ENCODE measurements at places on chromosomes 5 and 9.

DNA sequence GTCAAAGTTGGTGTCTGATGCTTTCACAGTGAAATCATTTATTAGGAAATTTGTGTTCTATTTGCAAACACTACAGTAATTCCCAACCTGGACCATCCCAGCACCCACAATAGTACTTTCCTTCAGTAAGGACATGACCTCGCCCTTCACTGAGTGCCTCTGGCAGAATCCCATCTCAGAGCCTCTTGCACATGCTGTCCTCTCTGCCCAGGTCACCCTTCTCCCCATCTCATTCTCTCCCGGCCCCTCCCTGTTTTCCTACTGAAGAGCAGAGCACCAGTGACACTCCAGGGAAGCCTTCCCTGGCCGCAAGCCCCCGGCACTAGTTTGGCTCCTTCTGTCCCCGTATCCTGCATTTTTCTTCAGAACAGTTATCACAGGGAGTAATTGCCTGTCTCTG, 220.4 kb downstream of the MAPKAP1 start:
- no peak for DNase-seq

GRCh38 chr9:105206496-105206820, 38.0 kb upstream of the SLC44A1 start:
- no peak for DNase-seq

DNA sequence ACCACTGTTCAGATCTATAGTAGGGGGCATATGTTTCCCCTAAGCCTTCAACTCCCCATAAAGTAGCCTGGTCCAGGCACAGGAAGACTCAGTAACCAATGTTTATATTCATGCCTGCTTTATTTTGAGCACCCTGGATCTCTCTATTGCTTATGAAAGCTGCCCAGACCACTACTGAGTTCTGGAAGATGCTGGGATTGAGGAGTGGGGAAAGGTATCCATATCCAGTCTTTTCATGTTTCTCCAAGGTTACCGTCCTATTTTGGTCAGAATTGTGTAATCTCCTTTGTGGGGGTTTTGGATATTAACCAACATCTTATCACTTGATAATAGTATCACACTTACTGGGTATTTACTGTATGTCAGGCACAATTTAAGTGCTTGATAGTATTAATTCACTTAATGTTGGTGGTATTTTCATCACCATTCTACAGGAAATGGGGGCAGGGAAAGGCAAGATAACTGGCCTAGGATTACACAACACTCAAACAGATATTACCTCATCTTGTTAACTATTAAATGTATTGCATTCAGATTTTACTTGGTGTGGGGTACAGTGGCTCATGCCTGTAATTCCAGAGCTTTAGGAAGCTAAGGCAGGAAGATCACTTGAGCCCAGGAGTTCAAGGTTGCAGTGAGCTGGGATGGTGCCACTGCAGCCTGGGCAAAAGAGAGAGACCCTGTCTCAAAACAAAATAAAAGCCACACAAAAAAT, 36.3 kb downstream of the RUSC2 start:
- DNase-seq, result no peak

DNA sequence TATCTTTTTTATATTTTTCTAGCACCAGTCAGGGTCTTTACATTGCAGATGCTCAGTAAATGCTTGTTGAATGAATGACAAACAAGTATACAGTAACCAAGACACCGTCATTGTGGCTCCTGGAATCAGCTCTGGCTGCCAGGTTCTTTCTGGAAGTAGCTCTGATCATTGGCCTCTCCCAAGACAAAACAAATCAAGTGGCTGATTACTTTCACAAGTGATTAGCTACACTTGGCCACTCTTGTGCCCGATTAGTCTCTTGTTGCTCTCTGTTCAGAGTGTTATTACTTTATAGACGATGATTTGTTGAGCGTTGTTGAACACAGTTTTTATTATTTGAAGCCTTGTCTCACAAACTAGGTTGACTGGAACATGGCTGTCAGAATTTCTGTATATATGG, 119.6 kb upstream of the TLX3 start:
- DNase-seq, result no peak

GRCh38 chr5:145965804-145966203, 29.4 kb downstream of the SH3RF2 start:
- no peak for DNase-seq

DNA sequence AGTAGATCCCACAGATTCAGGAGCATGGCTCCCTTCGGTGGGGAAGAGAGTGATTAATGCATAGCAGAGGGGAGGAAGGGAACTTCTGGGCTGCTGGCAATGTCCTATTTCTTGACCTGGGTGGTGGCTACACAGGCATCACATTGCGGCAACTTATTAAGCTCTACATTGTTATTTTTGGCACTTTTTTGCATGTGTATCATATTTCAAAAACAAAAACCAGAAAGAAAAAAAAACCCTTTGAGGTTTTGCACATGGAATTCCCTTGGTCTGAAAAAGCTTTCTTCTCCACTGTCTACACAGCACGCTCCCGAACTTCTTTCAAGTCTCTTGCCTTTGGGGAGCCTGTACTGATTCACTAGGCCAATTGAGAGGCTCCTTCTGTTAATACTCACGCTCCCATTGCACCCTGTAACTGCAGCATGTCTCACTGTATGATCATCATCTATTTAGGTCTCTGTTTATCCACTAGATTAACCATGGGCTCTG, 25.1 kb downstream of the CEMIP2 start:
- DNase-seq, result no peak

GRCh38 chr9:37424204-37424685, 1.7 kb downstream of the GRHPR start:
- DNase-seq, result no peak

- no peak for DNase-seq
Observed at GRCh38 chr9:130561056-130561455, 18.3 kb upstream of the FUBP3 start.

DNA sequence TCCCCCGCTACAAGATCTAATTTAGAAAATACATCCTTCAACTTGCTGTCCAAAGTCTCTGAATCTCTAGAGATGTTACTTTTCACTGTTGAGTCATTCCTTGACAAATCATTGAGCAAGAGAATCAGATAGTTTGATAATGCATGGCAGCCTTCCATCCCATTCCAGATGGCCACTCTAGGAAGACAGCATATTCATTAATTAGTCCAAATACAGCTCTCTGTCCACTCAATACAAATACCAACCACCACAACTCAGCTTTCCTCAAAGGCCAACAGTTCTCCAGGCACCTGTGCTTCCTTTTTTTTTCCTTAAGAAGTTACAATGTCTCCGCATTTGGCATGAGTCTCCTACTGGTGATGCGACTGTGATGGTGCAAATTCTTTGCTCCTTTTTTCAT, 72.3 kb downstream of the DROSHA start:
- no peak for DNase-seq

- DNase-seq, result no peak
Observed at GRCh38 chr5:91638010-91638409, 254.9 kb upstream of the ARRDC3 start.

DNA sequence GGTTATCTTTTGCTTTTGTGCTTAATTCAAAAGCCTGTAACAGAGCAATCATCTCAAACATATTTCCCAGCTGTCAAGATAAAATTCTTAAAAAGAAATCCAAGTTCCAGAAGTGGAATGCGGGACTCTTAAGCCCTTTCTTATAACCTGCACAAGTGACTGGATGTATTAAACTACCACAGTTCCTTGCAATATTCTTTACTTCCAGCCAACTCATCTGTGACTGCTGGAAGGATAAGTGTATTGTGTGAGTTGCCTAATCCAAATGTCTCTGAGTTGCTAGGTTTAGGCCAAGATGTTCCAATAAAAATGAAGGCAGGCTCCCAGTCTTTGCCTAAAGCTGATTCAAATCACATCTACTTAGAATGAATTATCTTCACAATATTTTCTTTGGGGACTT, 159.2 kb upstream of the SLC24A2 start:
- DNase-seq, result no peak

- DNase-seq, result no peak
Observed at GRCh38 chr5:29822521-29822920, 1371.0 kb upstream of the CDH6 start.

DNA sequence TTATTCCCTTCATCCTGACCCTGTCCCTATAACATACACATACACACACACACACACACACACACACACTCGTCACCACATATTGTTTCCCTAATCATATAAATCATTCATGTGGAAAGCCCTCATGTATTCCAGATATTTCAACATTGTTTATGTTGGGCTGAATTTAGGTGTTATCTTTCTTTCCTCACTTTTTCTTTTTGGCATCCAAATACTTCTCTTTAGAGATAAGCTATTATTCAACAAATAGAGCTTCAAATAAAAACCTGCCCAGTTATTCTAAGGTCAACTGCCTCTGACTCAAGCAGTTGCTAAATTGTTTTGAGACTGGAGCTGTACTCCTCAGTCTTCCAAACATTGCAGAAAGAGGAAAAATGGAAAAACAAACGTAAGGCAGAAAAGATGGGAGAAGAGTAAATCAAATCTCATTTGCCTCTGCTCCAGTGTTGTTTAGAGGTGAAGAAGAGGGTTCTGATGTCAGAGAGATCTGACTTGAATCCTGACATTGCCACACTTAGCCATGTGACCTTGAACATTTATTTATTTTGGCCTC, 215.7 kb downstream of the GAS1 start:
- DNase-seq, result no peak

DNA sequence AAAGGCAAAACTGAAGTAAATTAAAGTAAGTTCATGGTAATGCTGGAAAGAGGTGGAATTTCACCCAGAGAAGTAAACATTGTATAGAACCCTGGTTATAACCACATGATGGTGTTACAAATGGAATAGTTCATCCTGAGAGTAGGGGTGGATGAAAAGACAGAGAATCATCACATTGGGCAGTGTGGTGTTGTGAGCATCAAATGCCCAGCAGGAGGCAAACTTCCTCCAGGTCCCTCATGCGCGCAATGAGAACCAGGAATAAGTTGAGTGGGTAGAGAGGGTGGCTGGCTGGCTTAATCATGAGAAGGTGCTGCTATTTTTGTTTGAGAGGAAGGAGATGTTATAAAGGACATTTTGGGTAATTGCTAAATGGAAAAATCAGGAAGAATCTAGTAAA, 163.3 kb upstream of the HMHB1 start:
- no peak for DNase-seq

DNA sequence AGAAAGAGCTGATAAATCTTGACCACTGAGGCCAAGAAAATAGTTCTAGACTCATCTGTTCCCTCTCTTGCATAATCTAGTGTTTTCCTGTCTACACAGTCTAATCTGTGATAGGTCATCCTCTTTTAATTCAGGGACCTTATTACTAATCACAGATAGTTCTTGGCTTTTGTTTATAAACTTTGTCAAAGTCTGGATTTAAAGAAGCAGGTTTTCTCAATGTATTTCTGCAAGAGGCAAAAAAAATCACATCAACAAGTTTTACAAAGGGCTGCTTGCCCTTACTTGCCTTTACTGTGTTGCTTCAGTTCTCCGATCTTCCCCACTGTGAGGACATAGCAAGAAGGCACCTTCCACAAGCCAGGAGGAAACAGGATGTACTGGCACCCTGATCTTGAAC, 43.9 kb upstream of the MTAP start:
- DNase-seq, result no peak

DNA sequence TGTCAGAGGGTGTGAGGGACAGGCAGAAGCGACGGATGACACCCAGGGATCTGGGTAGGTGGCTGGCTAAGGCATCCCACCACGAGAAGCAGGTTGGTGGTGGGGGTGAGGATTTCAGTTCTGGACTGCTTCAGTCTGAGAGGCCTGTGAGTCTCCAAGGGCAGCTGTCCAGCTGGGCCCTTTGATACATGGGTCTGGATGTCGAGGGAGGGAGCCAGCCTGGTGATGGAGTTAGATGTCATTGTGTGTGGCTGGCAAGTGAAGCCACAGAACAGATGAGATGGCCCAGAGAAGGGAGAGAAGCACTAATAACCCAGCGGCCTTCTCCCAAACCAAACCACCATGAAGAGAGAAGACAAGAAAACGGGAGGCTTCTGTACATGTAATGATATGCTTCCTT, 11.1 kb downstream of the MED27 start:
- no peak for DNase-seq

GRCh38 chr5:158755221-158755620, 344.5 kb downstream of the EBF1 start:
- DNase-seq, result no peak

DNA sequence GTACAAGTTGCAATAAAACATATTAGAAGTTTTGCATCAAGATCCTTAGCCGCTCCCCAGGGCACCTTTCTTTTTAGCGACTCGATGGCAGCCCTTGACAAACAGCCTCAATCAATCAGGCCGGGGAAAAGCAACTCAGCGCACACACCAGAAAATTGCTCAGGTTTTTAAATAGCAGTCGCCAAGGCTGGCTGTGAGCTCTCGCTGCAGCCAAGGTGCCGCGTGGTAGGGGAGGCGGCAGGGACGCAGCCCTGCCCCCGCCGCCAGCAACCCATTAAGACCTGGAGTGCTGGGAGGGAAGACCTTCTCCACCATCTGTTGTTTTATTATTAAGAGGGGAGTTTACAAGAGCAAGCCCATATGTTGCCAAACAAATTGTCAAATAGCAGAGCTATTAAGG, 22.6 kb downstream of the ASS1 start:
- no peak for DNase-seq

DNA sequence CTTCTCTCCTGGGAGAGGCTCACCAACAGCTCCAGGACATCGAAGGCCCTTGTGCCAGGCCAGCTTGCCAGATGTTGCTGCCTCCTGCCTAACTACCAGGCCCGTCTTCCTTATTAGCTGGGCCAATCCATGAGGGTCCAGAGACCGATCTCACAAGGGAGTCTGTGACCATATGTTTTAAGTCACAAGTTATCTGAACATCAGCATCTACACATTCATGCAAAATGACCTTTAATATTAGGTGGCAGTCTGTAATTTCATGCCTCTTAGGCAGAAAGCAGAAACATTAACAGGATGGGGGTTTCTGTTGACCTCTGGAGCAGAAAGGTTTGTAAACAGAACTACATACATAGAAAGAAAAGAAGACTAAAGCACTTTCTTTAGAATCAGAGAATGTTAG, 75.1 kb upstream of the SLC25A51 start:
- DNase-seq, result no peak

GRCh38 chr5:167642779-167643517, 648.5 kb upstream of the WWC1 start:
- DNase-seq, result no peak

DNA sequence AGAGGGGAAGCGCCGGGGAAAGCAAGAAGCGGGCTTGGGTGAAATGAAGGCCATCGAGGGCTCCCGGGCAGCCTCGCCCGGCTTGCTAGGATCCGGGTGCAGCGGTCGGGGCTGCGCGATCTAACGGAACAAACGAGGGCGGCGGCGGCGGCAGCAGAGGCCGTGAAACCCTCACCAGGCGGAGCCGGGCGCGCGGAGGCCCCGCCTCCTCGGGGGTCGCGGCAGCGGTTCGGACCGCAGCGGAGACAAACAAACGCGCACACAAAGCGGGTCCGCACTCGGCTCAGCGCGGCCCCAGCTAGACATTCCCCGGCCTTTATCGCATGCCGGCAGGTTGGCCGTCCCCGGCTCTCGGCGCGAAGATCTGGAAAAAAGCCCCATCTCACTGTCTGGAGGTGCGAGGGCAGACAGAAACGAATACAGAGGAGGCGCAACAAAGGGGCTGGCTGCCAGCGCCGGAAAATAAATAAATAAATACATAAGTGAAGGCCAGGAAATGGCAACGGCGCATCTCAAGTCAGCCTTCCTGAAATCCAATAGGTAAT, 10.5 kb upstream of the TRIM36 start:
- no peak for DNase-seq

Measured in stimulated activated effector memory CD8-positive, alpha-beta T cell treated with anti-CD3 and anti-CD28 coated beads, Interleukin-12 subunit alpha, Interleukin-12 subunit beta, amount 100 ng/mL, for 72 hours (primary cell).